ENCODE measurements at places on chromosomes 3 and 15.

GRCh38 chr3:156601497-156601896 lies 46.6 kb upstream of the SSR3 start:
- no peak for DNase-seq

DNA sequence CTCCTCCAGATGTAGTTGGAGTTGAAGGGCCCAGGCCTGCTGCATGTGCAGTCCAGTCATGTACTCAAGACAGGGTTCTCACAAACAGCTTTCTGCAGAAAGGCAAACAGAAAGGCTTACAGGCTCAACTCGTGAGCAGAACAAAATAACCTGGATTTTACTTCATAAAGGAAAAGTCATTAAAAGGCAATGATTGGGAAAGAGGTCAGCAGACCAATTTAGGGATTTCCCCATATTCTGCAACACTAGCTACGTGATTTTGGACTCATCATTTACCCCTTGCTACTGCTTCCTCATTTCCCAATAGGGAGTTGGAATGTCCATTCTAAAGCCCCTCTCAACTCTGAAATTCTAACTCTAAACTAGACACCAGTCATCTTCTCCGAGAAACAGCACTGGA lies 18.1 kb downstream of the METTL6 start:
- DNase-seq, result no peak

DNA sequence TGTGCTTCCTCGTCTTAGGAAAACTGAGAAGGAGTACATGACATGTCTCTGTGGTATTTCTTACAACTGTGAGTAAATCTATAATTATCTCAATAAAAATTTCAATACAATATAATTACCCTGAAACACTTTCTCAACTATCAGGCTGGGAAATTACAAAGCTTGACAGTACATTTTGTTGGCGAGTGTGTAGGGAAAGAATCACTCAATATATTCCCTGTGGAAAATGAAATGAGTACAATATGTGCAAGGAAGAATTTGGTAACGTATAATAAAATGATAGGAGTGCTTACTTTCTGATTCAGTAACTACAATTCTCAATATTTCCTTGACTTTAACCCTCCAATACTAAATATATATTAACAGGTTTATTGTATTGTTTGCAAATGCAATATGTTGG lies 818.2 kb upstream of the CADM2 start:
- DNase-seq, result no peak

GRCh38 chr3:128487538-128487812 lies 5.5 kb downstream of the GATA2 start:
- DNase-seq, result no peak

DNA sequence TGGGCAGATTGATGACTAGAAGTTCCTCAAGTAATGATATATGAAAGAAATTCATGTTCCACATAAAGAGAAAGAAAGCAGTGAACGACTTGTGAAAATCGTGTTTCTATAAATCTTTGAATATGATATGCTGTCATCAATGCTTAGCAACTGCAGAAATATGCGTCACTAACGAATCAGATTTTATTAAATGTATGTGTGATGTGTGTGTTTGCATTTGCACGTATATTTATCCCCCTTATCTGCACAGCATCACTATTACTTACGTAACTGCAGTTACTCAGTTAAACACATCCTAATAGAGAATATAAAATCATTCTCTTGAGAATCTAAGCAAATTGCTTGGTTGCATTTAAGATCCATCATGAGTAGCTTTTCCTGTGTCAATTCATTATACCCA lies 468.6 kb downstream of the FGF12 start:
- DNase-seq, result no peak

DNA sequence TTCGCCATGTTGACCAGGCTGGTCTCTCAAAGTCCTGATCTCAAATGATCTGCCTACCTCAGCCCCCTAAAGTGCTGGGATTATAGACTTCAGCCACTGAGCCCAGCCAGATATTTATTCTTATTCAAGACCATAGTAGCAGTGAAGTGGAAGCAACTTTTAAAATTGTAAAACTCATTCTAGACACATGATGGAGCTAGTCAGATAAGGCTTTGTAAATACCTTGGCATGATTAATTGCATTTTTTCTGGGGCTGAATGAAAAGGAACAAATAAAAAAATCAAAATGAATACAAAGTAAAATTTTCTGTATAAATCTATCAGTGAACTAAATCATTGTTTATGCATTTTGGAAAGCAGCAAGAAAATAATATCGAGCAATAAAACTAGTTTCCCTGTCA lies 4.1 kb upstream of the MYO1E start:
- DNase-seq, result no peak

- DNase-seq, result no peak
Measured at GRCh38 chr15:46080016-46080415, 445.2 kb downstream of the SQOR start.

- DNase-seq, result no peak
Measured at GRCh38 chr15:22936577-22937472, 43.3 kb downstream of the CYFIP1 start.

DNA sequence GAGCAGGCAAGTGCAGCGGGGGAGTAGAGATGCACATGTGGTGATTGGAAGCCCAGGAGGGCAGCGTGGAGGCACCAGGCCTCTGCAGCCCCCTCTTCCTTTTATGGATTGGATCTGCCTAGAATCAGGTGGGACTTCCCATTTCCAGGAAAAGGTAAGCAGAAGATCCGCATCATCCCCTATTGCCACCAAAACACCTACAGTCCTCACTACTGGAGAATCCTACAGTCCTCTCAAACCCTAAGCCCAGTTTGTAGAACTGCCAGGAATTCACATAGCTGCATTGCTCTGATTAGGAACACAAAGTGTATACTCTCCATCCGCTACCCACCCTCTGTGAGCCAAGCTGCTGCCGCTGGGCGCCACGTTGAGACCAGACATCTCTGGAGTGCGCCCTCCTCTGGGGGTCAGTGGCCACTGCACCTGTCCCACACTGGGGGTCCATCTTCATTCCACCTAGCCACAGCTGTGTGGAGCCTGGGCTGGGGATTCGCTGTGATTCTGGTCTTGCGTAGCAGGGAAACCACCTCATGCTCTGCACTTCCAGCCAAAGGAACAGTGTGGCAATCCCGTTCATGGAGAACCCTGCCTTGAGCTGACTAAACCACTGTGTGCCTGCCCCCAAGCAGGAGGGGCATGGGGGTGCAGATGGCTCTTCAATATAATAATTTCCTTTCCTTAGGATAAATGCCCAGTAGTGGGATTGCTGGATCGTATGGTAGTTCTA lies 88.9 kb upstream of the PTX3 start:
- DNase-seq, result no peak

GRCh38 chr3:30502051-30502741 lies 104.2 kb upstream of the TGFBR2 start:
- DNase-seq, result no peak

DNA sequence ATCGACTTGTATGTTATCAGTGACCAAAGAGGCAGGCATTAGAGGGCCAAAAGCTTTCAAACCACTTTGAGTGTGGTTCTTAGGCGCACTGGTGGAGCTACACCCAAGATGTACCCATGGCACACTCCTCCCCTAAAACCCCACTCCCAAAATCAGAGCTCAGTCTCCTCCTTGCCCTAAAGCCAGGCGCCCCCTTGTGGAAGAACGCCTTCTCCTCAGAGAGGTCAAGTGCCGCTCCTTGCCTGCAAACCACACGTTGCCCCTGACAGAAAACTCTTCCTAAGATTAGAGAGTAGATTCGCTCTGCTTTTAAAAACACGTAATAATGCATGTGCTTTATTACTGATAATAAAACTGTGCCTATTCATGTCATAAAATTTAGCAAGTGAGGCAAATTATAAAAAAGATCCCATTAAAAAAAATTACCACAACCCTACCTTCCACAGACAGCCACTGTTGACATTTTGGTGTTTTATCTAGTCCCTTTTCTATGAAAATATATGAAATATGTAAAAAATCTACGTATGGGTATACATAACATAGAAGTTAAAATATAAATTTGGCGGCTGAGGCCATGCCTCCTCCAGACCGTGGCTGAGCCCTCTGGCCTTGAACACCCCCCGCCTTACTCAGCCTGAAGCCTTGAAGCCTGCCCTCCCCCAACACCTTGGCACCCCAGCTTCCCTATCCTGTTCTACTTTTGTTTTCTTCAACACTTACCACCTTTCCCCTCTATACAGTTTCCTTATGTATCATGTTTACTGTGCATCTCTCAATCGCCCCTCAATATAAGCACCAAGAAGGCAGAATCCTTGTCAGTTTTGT lies 33.5 kb downstream of the BCL2L10 start:
- no peak for DNase-seq

- DNase-seq, result no peak
Measured at GRCh38 chr15:46848704-46849103, 868.6 kb upstream of the SEMA6D start.

DNA sequence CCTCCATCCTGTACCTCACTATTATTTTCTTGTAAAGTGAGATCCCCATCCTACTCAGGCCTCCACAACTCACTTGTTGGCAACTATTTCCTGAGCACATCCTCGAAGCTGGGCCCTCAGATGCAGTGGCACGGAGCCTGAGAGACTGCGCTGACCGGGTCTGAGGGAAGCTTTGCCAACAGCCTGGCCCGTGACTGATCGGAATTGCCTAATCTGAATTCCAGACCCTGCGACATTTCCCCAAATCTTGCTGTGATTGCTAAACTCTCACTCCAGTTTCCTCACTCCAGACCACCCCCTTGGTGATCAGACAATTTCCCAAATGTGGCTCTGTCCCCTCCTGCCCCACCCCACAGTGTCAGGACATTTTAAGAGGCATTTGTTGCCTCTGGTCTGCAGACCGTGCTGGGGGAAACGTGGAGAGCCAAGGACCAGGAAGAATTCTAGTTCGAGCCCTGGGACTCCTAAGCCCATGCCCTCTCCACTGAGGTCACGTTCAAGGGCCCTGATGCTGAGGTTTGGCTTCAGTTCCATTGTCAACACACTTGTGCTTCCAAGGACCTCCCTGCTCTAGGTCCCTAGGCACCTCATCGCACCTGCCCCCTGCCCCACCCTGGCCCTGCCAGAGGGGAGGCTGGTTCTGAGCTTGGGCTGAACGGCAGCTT lies 22.8 kb downstream of the KLHL25 start:
- DNase-seq, result no peak

DNA sequence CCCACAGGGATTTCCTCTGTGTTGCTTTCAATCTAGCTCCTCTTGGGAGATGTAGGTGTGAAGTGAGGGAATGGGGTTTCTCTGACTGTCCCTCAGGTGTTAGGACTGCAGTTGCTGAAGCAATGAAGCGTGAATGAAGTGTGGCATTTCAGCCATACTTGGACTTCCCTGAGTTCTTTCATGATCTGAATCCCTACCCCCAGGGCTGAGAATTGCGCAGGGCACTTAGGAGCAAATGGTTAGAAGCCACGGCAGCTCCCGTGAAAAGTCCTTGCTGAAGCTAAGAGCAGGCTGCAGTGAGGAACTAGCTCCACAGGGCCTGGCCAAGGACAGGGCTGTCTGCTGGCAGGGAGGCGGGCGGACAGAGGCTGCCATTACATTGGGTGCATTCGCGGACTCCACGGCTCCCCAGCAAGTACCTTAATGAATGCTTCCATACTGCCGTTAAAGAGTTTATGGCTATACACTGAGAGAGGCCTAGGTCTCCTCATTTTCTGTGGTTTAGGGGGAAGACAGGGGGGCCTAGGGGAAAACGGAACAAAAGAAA lies 69.0 kb upstream of the RAD18 start:
- DNase-seq, result no peak

DNA sequence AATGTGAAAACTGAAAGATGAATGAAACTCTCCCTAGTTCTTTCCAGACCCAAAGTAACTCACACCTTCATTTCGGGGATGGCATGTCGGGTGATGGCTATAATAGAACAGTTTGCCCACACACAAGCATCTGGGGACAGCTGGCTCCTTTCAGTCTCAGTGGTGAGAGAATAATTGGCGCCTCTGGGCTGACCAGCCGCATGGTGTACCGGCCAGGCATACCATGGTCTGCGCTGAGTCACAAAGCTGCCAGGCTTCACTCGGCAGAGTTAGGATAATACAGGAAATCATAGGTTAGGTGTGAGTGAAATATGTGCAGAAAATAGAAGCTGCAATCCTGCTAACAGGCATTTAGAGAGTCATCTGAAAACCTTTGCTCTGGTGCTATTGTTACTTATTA lies 80.4 kb upstream of the IGF1R start:
- DNase-seq, result no peak

DNA sequence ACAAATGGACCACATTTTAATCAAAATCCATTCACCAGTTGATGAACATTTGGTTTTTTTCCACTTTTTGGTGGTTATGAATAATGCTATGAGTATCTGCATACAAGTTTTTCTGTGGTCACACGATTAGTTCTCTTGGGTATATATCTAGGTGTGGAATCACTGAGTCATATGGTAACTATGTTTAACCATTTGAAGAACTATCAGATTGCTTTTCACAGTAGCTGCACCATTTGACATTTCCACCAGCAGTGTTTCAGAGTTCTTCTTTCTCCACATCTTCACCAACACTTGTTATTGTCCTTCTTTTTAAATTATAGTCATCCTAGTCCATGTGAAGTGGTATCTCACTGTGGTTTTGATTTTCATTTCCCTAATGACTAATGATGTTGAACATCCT lies 33.3 kb upstream of the ATG7 start:
- DNase-seq, result no peak

DNA sequence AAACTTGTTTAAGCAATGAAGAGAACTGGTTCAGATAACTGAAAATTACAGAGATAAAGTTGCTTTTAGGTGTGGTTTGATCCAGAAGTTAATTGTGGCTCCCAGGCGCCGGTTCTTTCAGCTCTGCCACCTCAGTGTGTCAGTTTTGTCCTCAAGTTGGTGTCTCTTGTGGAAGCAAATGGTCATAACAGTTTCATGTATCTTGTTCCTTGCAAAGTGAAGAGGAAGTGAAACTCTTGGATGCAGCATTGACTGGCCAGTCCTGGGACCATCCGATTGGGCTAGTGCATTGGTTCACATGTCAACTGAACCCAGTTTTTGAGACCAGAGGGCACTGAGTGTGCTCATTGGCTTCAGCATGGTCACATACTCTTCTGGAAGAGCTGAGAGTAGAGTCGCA lies 181.4 kb upstream of the GRM7 start:
- DNase-seq, result no peak

- DNase-seq, result no peak
Measured at GRCh38 chr3:127959873-127960272, 44.8 kb downstream of the KBTBD12 start.

GRCh38 chr15:46523701-46524100 lies 888.9 kb downstream of the SQOR start:
- no peak for DNase-seq

DNA sequence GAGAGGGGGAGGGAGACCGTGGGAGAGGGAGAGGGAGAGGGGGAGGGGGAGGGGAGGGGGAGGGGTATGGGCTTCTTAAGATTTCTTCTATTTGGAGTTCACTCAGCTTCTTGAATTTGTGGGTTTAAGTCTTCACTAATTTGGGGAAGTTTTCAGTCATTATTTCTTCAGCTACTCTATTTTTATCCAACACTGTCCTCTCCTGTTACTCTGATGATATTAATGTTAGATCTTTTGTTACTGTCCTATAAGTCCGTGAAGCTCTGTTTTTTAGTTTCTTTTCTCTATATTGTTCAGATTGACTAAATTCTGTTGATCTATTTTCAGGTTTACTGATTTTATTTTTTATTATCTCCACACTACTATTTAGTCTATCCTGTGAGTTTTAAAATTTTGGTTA lies 351.5 kb upstream of the TPM1 start:
- DNase-seq, result no peak

- DNase-seq, result no peak
Measured at GRCh38 chr15:34799149-34800101, 4.1 kb upstream of the ACTC1 start.

Data from NCI-H187 treated with DMSO at 0.1 percent for 48 hours (cell line).